ENCODE measurements at places on chromosomes 5 and 9.

DNA sequence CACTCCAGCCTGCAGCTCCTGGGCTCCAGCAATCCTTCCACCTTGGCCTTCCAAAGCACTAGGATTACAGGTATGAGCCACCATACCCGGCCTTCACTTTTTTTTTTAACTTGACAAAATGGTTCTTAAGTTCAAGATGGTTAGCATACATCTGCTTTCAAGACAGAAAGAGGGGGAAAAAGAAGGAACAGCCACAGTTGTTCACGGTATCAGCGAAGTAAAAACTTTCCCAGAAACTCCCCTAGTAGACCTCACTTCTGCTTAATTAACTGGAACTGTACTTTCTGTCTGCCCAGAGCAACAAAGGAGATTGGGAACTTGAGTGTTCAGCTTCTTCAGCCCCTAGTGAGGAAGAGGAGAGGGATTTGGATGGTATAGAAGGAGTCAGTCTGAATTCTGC, 116.7 kb downstream of the UGCG start:
- DNase-seq: peak; percentile 54

DNA sequence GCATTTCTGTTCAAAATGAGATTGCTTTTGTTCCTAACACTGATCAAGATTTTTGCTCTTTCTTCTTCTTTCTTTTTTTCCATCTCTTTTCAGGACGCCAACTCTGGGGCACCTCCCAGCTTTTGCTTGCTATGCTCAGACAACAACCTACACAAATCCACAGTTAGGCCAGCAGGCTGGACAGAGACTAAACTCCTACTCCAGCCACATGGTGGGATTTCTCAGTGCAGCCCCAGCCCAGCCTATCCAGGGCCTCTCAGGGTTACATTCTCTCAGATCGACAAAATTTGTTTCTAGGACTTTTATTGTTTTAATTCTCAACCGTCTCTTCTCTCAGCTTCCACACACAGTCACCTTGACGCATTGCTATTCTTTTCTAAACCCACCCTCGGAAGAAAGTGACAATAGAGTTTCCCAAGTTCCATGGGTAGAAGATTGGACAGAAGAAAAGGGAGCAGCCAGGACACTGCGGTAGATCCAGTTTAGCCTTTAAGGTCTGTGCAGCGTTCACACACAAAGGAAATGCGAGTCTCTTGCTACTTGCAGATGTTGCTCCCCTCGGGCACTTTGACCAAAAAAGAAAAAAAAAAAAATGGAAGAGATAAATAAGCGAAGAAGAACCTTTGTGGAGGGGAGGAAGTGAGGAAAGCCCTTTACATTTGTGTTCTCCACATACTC, 588.6 kb upstream of the GRAMD2B start:
- DNase-seq: no peak

DNA sequence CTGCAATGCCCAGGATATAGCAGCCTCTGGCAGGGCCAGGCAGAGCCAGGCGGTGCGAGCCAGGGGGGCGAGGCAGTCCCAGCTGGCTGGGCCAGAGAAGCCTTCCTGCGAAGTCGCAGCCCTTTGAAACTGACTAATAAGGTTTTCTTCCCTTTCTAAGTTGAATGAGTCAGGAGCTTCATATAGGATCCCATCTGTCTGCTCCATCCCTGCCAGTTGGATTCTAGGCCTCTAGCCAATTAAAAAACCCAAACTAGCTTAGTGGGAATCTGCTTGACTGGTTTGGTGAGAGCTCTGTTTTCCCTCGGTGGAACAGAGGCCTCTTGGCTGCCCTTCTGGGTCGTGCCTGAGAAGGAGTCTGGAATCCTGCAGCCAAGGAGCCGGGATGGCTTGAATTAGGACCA, 70.1 kb upstream of the RAPGEF1 start:
- DNase-seq: no peak

DNA sequence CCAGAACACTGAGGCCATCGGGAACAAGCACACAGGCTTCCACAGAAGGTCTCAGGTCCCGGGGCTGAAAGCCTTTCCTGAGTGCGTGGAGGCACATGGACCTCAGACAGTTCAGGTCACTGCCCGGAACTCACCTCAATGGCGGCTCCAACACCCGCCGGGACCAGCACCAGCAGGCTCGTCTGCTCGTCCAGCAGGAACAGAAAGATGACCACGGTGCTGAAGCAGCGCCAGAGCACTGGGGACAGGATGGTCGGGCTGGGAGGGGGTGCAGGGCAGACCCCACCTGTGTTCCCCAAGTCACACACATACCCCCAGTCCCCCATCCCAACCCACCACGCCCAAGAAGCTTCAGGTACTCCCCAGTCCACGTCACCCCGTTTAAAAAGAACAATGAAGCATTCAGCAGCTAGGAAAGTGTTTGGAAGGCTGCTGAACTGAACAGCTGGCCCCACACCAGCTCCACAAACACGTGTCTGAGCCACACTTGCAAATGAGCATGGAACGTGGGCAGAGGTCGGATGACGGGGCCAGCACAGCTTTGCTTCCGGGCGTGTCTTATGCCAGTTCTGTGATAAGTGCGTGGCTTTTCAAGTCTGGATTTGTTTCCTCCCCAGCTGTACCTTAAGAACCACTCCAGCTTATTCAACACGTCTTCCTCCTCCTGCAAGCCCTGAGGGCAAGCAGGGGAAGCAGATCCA, 14.6 kb downstream of the CLPTM1L start:
- no peak for DNase-seq

- no peak for DNase-seq
Observed at GRCh38 chr5:157350939-157351801, 85.2 kb downstream of the CYFIP2 start.

DNA sequence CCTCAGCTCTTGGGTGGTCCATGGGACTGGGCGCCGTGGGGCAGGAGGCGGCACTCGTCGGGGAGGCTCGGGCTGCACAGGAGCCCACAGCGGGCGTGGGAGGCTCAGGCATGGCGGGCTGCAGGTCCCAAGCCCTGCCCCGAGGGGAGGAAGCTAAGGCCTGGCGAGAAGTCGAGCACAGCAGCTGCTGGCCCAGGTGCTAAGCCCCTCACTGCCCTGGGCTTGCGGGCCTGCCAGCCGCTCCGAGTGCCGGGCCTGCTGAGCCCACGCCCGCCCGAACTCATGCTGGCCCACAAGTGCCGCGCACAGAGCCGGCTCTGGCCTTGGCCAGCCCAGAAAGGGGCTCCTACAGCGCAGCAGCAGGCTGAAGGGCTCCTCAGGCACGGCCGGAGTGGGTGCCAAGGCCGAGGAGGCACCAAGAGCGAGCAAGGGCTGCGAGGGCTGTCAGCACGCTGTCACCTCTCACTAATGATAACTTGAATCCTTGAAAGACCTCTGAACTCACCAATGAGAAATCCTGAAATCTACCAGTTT, 1506.8 kb upstream of the WWC1 start:
- DNase-seq: no peak

DNA sequence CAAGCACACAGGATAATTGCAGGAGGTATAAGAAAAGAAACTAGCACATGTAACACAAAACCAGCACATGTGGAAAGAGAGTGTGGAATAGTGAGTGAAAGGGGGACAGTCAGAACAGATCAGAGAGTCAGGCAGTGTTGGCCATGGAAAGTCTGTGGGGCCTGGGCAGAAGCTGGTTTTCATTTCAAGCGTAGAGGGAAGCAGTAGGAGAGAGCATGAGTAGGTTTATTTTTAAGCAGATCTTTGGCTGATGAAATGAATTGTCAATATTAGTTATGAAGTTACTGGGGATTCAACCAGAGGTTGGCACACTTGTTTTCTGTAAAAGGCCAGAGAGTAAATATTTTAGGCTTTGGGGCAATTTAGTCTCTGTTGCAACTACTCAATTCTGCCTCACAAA, 283.1 kb downstream of the SMARCA2 start:
- no peak for DNase-seq

- DNase-seq: no peak
Observed at GRCh38 chr5:178121391-178122276, 8.3 kb downstream of the N4BP3 start.

GRCh38 chr5:83343299-83343698, 128.2 kb upstream of the VCAN start:
- no peak for DNase-seq
